ENCODE measurements at places on chromosomes 16 and 17.

- DNase-seq, result no peak
These were observed at the start of gene THRA for GRCh38 chr17:40062329-40063186. Gene THRA, plus strand, starts transcription at chr17:40062965. Its CDS starts 11,524 bp downstream, at chr17:40074489.

DNA sequence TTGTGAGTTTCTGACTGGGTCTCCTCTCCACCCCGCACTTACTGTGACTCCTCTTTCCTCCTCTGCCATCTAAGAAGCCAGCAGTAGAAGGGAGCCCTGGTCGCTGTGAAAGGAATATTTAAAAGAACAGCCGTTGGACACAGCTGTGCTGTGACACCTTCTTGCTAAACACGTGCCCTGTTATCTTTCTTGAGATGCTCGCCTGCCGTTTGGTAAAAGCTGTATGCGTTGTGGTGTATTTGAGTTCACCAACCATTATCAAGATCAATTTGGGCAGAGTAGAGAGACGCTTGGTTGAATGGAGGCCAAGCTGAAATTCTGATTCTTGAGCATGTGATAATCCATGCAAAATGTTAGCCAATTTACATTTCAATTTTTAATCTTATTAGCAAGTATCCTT lies 3.8 kb downstream of the GID4 start:
- DNase-seq, result no peak

DNA sequence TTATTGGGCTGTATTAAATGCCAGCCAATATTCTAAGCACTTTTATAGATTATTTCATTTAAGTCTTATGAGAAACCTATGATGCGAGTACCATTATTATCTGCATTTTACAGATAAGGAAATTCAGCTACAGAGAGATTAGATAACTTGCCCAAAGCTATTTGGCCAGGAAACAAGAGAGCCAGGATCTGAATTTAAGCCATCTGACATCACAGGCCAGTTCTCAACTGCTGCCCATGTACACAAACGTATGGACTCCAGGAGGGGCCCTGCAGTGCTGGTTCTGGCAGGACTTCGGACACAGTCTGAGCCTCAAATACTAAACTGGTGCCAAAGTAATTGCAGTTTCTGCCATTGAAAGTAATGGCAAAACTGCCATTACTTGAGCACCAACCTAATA lies 40.2 kb downstream of the CPPED1 start:
- no peak for DNase-seq

- no peak for DNase-seq
These were observed 8.8 kb downstream of the BPTF start for GRCh38 chr17:67833946-67834631.

GRCh38 chr17:7191571-7192270 lies 12.6 kb upstream of the ASGR1 start:
- no peak for DNase-seq

GRCh38 chr17:4048218-4048617 lies 84.0 kb upstream of the ATP2A3 start:
- no peak for DNase-seq

DNA sequence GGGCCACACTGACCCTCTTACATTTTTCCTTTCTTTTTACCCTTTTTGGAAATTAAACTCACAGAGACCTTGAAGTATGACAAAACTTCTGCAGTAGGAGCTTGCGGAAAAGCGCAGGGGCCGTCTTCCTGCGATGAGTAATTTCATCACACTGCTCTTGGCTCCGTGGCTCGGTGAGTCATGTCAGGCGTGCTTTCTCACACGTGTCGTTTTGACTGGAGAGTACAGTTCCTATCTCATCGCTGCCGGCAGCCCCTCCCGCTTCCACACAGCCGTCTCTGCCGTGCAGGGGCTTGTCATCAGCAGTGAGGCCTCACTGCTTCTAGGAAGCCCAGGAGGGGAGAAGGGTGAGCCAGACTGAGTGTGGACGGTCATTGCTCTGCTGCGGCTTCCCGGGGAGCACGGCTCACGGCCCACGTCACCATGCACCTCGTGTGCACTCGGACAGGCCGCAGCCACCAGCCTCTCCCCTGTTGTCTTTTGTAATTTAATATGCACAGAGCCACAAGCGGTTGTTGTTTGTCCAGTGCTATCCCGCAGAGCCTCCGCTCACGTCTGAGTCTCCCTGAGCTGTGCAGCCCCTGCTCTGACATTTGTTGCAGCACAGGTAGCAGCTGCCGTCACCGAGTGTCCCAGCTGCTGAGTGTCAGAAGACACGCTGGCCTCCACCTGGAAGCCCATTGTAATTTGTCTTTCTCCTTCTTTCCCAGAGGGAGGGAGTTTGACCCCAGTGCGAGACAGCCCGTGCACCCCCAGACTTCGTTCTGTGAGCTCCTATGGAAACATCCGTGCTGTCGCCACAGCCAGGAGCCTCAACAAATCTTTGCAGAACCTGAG lies 99.4 kb upstream of the CHMP6 start:
- no peak for DNase-seq

GRCh38 chr17:49035470-49036269 lies 38.5 kb downstream of the IGF2BP1 start:
- peak; percentile 44 for DNase-seq

- no peak for DNase-seq
These were observed 128.8 kb downstream of the MGAT5B start for GRCh38 chr17:76996741-76997694.

DNA sequence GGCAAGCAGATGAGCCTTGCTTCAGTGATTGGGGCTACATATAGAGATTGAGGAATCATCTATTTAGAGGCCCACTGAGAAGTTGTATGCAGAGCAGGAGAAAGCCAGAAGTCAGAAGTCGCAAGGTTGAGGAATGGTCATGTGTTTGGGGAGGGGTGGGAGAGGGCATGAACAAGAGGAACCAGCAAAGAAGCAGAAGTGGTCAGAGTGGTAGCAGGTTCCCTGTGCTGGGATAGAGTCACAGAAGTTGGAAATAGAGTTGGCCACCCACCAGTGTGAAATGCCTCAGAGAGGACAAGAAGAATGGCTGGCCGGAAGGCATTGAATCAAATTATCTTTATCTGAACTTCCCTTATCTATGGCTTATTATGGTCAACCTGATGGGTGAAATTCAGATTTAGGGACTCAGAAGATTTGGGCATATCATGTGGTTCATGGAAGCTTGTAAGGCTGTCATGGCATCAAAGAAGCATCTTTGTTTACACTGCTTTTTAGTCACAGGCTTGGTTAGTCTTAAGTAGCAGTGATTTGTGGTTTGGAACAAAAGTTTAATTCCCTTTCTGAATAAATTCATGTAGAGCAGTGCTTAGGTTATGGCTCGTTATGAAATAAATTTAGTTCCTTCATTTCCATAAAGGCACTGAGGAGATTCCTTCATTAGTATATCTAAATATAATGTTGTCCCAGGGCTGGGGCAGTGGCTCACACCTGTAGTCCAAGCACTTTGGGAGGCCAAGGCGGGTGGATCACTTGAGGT lies 19.7 kb downstream of the MAP3K3 start:
- DNase-seq, result no peak

GRCh38 chr17:33204701-33205100 lies 88.4 kb downstream of the ASIC2 start:
- no peak for DNase-seq

DNA sequence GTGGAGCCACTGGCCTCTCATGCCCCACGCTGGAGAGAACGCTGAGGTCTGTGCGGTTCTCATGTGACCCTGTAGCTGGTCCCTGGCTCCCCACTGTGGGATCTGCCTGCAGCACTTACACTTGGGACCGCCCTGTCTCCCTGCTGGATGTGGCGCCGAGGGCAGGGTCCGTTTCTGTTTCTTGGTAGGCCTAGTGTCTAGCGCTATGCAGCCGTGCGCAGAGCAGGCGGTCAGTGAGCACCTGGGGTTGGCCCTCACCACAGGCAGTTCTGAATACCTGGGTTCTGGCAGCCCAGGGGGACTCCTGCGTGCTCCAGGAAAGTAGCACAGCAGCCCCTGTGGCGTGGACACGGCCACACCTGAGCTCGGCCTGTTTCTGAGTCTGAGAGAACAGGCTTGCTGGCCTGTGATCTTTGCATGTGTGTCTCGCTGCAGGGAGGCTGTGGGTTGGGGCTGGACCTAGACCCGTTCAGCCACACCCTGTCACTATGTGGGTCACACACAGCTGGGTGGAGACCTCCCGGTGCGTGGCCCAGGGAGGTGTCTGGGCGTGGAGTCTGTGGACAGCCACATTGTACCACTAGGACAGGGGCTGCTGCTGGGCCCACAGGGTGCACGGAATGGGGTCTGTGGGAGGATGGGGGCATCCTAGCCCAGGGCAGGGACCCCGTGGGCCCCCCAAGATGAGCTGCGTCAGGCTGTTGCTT lies 2.8 kb downstream of the CAPN15 start:
- DNase-seq, result no peak

- DNase-seq, result no peak
These were observed 713.8 kb upstream of the RBFOX1 start for GRCh38 chr16:6618874-6619273.

DNA sequence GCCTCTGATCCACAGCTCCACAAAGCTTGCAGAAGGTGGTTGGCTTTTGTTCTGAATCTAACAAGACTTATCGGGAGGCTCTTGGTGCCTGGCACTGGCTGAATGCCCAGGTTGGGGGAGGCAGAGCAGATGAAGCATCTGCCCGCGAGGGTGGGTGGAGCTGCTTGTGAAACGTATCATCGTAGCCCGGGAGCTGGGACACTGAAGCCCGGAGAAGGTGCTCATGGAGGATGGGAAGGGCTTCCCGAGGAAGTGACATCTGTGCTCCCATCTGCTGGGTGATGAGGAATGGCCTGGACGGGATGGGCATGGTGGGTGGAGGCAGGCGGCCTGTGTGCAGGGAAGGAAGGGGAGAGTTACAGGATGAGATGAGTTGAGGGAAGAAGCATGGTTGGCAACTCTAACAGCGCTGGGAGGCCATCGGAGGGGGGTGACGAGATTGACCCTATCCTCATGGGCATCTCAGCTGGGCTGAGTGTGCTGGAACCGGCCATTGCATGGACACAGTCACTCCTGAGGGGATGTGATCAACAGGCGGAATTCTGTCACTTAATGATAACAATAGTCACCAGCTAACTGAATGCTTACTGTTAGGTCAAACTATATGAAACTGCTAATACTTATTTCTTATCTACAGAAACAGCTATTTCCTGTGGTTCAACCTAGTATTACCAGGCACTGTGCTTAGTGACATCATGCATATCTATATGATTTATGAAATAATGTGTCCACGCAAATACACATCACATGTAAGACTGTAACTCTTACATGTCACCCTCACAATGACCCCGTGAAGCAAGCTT lies 102.7 kb downstream of the ABCC6 start:
- peak; percentile 96 for DNase-seq

DNA sequence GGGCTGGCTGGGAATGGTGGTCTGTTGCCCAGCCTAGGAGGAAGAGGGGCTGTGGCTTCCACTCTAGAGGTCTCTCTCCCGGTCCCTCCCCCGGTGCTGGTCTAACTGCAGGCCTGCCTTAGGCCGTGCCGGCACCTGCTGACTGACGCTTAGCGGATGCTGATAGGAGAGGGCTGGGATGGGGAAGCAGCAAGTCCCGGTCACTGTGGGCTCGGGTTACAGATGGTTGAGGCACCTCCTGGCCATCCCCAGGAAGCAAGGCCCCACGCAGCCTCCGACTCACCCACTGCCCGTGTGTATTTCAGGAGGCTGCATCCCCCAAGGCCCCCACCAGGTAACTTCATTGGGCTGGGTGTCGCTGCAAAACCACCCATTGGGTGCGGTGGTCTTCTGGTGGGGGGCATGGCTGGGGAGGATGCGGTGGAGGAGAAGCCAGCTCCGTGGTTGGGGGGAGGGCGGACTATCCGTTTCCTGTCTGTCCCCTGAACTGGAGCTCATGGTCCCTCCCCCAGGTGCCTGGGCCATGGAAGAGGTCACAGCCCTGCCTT lies 278.9 kb downstream of the SEC14L1 start:
- DNase-seq, result no peak

DNA sequence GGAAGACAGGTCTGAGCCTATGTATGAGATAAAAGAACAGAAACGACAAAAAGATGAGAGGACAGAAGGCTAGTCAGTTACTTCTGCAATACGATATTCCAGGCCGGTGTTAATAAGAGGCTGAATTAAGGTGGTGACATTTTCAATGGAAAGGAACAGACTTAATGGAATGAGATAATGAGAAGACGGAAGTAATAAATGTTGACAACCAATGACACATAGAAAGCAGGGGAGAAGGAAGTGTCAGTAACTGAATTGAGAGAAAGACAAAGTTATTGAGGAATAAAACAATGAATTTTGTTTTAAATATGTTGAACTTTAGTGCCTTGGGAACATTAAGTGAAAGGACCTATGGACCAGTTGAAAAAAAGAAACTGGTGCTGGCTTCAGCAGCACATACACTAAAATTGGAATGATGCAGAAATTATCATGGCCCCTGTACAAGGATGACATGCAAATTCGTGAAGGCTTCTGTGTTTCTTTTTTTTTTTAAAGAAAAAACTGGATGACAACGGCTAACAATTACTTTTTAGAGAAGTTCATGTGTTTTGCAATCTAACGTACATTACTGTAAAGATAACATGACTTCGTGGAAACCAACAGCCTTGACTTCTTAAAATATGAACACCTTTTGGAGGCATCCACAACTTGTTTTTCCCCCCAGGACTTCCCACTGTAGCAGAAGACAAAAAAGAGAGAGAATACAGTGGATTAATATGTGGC lies 18.5 kb upstream of the CPD start:
- DNase-seq, result no peak

Measured in DMS 273 treated with DMSO at 0.1 percent for 48 hours (cell line).